Lung microvascular endothelial cell (primary cell): ENCODE measurements at places on chromosomes 2 and 18. TPM values are rescaled to one million over a fixed set of nuclear protein-coding genes. Genes with fewer than 3 reads are reported as not detected.

MAPK4 gene
- total RNA-seq = not detected in 2 replicates

KCNJ3 gene
- not detected in 2 replicates for total RNA-seq

SUMO1 gene
- 93.1 and 96.0 TPM in 2 replicates for total RNA-seq

SLC4A5 gene
- total RNA-seq = under 0.01 and 0.20 TPM in 2 replicates

PER2 gene
- total RNA-seq = 1.1 and 1.2 TPM in 2 replicates

TTC31 gene
- total RNA-seq = 5.0 and 5.4 TPM in 2 replicates

OSR1 gene
- total RNA-seq = 0.65 and 1.6 TPM in 2 replicates

DOK6 gene
- under 0.01 and 0.20 TPM in 2 replicates for total RNA-seq

ZNF892 gene
- total RNA-seq = 4.4 and 4.8 TPM in 2 replicates

PKDCC gene
- 1.5 and 4.2 TPM in 2 replicates for total RNA-seq

PLCD4 gene
- total RNA-seq = 0.40 and 1.7 TPM in 2 replicates

LCT gene
- total RNA-seq = not detected in 2 replicates
